Activated CD4-positive, alpha-beta T cell treated with anti-CD3 and anti-CD28 coated beads, Interleukin-2, amount 50 U/mL, for 24 hours (primary cell): ENCODE measurements at places on chromosomes 7 and 10.
A peak's percentile ranks its signal among the peaks of the same experiment; 100 is the strongest.

DNA sequence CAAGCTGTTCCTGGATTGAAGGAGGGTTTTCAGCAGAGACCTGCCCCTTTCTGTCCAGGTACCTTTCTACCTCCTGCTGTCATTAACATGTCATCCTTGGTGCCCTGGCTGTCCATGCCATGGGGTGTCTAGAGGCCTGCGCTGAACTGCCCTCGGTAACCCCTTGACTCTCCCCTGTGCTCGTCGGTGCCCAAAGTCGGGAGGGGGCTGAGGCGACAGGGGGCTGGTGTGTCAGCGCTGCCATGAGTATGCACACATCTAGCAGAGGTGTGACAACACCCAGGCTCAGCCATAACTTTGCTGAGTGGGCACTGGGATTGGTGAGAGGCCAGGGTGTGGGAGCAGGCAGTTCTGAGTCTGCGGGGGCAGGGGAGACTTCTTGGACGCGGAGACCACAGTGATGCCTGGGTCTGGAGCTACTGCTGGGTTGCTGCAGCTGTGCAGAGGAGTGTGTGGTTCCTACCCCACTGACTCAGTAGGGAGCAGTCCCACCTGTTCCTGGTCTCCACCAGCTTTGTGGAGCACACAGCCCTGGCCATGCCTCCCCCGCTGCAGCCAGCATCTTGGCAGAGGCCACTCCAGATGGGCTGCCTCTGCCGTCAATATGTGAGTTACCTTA is 376.2 kb upstream of the SEMA3C start:
- no peak for DNase-seq

- no peak for DNase-seq
Observed at GRCh38 chr7:51349820-51350545, 33.4 kb upstream of the COBL start.

DNA sequence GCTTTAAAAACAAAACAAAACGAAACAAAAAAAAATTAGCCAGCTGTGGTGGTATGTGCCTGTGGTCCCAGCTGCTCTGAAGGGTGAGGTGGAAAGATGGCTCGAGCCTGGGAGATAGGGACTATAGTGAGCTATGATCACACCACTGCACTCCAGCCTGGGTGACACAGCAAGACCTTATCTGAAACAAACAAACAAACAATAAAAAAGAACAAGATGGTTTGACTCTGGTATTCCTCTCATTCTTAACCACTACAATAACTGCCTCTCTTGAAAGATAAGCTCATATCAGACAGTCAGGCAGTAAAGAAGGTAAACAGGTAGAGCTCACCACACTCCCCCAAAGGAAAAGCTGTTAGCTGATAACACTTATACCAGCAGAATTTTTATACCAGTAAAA is 14.1 kb upstream of the DUSP5 start:
- DNase-seq = no peak

- DNase-seq = no peak
Observed at GRCh38 chr10:17993361-17993760, 41.6 kb downstream of the SLC39A12 start.

GRCh38 chr10:117005026-117005526 is at the start of gene SHTN1:
Gene SHTN1 (minus strand): TSS chr10:117005187. CDS start chr10:117005079, 108 bp downstream.
- peak; percentile 4 for DNase-seq

DNA sequence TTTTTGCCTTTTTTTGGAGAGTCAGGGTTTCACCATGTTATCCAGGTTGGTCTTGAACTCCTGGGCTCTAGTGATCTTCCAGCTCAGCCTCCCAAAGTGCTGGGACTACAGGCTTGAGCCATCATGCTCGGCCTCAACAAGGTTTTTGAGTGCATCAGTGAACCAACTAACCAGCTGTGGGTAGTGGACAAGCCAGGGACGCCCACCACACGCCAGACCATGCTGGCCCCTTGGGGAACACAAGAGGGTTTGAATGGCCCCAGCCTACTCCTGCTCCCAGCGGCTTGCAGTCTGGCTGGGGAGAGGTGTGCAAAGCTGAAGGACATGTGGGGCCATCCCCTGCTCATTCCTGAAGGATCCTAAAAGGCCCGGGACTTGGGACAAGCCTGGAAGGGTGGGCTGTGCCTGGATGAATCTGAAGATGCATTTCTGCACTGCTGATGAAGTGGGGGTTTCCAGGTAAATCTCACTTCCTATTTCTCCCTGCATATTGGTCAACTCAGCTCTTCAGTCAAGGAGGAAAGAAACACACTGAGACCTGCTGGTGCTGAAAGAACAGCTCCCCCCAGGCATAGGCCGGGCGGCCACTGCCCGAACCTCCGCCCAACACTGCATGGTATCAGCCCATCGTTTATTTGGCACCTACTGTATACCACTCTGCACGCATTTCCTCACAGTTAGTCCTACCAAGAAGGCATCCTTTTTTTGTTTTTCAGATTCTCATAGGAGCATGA is 6.9 kb downstream of the MMD2 start:
- no peak for DNase-seq

GRCh38 chr7:137932881-137933269 is 69.0 kb downstream of the CREB3L2 start:
- no peak for DNase-seq

- DNase-seq = no peak
Observed at GRCh38 chr10:122492006-122492405, 30.7 kb downstream of the HTRA1 start.

DNA sequence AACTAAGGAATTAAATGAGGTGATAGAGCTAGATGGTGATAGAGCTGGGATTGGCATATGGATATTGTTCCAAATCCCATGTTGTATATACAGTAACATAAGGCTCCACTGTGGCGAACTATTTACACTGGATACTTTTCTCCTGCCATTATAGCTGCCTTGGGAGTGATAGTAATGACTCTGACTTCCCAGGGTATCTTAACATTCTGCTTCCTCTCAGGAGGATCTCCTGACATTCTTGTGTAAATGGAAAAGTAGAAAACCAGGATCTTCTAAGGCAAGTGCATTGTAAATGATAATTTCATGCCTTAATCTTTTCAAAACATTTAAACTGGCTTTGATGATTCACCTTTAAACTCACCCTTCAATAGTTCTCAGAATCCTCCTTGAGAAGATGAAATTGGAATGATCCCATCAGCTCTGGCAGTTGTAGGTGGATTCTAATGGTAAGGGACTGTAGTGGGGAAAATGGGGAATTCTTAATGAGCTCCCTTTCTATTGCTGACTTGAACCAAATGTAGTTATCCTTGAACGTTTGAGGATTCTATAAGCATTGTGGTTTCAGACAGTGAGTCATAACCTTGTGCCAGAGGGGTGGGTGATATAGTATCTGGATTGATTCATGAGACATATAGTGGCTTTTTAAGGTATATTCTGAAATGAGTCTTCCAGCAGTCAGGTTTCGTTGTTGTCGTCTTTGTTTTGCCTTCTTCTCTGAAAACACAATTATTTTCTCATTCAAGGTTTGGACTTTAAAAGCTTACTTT is 450.0 kb downstream of the SUGCT start:
- no peak for DNase-seq

DNA sequence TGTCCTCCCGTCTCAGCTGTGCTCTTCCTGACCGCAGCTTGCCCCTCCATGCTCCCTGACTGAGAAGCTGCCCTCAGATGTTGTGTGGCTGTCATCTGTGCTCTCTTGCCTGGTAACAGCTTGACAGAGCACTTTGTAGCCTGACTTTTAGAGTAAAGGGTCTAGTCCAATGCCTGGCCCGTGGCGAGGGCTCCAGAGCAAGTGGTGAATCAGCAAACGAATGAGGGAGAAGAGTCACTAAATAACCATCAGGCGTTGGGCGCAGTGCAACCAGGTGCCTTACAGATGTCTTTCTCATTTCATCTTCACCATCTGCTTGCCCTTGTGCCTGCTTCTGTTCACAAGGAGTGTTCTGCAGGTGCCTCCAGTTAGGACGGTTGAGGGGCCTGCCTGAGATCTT is 45.6 kb downstream of the MKI67 start:
- no peak for DNase-seq
